ENCODE measurements at places on chromosomes 16 and 17.

DNA sequence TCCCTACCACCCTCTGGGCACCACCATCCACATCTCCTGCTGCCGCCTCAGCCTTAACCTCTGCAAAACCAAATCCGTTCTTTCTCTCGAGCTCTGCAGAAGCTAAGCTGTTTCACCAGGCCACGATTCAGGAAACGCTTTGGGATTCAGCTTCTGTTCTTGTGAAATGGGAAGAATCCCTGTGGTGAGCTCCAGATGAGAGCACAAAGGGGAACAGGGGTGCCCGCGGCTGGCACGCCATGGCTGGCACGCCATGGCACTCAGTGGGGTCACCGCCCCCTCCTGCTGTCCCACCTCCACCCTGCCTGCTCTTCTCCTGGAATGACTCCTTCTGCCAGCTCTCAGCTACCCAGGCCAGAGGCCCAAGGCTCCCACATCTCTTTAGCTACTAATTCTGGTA, 5.7 kb downstream of the QPRT start:
- DNase-seq, result no peak

GRCh38 chr17:17494499-17494869, 1.7 kb downstream of the RASD1 start:
- DNase-seq, result no peak

DNA sequence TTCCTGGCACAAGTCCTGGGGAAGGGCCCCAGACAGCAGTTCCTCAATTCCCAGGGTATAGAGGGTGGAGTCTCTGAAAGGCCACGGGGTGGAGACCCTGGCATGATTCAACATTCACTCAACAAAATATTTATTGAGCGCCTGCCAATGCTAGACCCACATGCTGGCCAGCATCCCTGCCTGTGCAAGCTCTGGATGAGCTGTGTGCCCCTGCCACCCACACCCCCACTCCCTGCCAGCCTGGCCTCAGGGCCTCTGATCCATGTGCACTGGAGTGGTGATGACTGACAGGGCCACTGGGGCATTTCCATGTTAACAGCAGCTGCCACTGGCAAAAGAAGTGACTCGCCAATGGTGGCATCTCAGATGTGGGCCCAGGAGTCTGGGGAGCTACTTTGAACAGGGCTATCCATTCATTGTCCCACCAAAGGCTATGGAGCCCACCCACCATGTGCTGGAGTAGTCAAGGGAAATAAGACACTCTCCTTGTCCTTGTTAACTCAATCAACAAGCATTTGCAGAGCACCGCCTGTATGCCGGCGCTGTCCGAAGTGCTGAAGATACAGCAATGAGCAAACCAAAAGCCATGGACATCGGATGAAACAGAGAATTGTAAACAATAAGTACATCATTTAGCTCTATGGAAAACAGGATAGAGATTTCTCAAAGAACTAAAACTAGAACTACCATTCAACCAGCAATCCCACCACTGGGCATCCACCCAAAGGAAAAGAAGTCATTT, 3.0 kb upstream of the PRSS22 start:
- no peak for DNase-seq

DNA sequence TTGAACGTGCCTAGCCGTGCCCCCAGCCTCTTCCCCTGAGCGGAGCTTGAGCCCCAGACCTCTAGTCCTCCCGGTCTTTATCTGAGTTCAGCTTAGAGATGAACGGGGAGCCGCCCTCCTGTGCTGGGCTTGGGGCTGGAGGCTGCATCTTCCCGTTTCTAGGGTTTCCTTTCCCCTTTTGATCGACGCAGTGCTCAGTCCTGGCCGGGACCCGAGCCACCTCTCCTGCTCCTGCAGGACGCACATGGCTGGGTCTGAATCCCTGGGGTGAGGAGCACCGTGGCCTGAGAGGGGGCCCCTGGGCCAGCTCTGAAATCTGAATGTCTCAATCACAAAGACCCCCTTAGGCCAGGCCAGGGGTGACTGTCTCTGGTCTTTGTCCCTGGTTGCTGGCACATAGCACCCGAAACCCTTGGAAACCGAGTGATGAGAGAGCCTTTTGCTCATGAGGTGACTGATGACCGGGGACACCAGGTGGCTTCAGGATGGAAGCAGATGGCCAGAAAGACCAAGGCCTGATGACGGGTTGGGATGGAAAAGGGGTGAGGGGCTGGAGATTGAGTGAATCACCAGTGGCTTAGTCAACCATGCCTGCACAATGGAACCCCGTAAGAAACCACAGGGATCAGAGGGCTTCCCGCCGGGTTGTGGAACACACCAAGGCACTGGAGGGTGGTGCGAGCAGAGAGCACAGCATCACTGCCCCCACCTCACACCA, 724 bp downstream of the GAA start:
- no peak for DNase-seq

DNA sequence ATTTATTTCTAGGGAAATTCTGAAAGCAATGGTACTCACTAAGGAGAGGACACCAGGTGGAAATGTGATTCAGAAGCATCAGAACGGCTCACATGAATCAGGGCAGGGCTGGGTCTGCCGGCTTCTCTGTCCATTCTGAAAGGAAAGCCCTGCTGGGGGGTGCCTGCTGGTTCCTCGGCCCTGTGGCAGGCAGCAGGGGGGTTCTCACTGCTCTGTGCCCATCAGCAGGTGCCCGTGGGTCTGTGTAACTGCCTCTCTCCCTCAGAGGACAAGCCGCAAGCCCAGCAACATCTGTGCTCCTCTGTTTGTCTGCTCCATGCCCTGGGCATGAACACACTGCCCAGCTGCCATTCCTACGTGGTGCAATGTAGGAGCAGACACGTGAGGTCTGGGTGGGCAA, 74.9 kb upstream of the ZNF423 start:
- no peak for DNase-seq

GRCh38 chr16:85236818-85237150, 124.5 kb upstream of the CIBAR2 start:
- DNase-seq, result no peak
